ENCODE measurements at places on chromosomes 5 and 9.

- peak; percentile 66 for DNase-seq
Measured at GRCh38 chr5:1093361-1093760, 18.5 kb downstream of the SLC12A7 start.

DNA sequence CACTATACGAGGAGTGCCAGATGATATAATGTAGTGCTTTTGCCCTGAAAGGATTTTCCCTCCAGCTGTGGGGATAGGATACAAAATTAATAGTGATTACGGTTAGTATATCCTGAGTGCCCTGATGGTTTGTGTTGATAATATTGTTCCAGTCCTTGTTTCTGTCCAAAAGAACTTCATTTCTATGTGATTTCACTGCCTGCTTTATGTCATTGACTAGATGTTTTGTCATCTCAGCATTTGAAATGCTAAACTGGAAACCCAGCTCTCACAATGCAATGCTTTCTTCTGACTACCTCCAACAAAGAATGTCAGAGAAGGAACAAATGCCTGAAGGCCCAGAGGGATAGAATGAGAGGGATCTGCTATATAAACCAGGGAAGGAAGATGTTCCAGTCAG is 177.8 kb downstream of the NIPBL start:
- no peak for DNase-seq

DNA sequence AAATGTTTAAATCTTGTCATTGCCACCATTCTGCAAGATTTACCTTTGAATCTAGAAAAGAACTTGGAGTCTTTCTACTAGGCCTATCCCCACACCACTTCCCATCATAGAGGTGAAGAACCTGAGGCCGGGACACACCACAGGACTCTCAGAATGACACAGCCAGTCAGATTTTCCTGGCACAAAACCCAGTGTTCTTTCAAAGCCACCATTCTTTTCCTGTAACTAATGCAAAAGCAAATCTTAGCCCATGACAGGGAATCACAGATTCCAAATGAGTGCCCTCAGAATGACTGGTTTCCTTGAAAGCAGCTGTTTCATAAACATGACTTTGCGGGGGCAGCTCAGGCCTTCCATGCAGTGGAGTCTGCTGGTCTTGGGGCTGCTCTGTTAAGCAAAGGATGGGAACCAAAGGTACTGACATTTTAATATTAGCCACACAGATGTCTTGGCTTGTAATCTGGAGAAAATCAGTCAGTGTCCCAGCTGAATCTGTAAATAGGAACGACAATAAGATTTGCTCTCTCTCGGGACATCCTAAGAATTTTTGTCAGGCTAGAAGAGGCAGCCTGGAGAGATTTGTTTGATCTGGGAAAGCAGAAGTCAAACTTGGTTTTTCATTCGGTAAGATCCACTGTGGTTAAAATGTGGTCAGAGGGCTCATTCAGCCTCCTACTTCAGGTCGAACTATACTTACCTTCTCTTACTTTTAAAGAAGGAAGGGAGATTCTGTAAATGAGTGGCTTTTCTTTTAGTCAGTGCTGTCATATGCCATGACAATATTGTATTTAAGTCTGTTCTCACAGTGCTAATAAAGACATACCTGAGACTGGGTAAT is 115.1 kb downstream of the PALM2AKAP2 start:
- DNase-seq: no peak

- no peak for DNase-seq
Measured at GRCh38 chr9:124041817-124042116, 30.2 kb downstream of the LHX2 start.

DNA sequence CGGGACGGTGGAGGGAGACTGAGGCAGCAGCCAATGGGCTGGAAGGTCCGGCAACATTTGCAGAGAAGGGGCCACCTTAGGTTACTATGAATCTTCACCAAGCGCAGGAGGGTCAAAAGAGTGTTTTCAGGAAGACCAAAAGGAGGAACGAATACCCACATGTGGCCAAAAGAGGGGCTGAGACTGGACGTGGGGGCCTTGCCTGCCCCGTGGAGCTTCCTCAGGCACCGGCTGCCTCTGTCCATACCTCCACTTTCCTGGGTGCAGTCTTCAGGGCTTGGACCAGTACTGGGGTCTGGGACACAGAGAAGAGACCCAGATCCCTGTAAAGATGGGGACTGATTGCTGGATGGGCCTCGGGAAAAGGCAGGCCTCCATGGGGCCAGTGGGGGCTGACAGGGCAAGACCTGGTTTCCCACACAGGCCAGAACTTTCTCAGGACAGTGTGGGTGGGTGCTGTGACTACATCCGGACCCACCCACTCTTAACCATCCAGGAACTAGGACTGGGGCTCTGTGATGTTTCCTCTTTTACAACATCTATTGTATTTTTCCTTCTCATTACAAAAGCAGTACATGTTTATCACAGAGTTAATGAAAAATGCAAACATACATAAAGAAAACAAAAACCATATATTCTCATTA is 294.7 kb downstream of the ZSWIM6 start:
- no peak for DNase-seq

GRCh38 chr5:1419476-1420210 is 25.6 kb downstream of the SLC6A3 start:
- no peak for DNase-seq

GRCh38 chr5:149712439-149713147 is 17.5 kb upstream of the PPARGC1B start:
- DNase-seq: no peak

DNA sequence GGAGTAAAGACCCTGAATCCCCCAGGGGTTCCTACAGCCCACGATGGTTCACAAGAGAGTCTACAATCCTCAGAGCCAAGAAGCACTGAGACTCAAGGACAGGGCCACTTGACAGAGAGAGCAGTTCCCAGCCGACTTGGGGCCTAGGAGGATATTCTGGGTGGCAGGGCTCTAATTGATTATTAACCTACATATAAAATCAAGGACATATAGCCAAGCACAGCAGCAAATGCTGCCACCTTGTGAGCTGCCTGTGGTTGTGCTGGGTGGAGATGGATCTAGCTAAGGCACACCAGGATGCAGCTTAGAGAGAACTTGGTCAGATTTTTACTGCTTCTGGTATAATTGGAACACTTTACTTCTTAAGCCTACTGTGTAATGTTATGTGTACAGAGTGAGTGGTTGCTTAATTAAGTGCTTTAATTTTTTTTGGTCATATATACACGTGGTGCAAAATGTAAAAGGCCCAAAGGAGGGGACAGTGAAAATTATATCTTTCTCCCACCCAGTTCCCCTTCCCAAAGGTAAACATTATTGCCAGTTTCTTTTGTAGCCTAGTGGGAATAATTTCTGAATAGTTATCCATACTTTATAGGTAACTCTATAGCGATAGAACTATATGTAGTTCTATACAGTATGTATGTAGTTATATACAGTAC is 78.8 kb downstream of the F2RL2 start:
- DNase-seq: peak; percentile 46

DNA sequence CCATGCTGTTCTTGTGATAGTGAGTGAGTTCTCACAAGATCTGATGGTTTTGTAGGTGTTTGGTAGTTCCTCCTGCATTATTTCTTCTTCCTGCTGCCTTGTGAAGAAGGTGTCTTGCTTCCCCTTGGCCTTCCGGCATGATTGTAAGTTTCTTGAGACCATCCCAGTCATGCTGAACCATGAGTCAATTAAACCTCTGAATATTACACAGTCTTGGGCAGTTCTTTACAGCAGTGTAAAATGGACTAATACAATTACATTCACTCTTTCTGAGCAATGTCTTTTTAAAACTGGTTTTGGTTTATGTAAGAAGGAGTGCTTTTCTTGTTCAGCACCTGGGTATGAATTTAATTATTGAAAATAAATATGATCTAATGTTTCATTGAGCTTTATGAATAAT is 50.7 kb upstream of the ARRDC3 start:
- no peak for DNase-seq

DNA sequence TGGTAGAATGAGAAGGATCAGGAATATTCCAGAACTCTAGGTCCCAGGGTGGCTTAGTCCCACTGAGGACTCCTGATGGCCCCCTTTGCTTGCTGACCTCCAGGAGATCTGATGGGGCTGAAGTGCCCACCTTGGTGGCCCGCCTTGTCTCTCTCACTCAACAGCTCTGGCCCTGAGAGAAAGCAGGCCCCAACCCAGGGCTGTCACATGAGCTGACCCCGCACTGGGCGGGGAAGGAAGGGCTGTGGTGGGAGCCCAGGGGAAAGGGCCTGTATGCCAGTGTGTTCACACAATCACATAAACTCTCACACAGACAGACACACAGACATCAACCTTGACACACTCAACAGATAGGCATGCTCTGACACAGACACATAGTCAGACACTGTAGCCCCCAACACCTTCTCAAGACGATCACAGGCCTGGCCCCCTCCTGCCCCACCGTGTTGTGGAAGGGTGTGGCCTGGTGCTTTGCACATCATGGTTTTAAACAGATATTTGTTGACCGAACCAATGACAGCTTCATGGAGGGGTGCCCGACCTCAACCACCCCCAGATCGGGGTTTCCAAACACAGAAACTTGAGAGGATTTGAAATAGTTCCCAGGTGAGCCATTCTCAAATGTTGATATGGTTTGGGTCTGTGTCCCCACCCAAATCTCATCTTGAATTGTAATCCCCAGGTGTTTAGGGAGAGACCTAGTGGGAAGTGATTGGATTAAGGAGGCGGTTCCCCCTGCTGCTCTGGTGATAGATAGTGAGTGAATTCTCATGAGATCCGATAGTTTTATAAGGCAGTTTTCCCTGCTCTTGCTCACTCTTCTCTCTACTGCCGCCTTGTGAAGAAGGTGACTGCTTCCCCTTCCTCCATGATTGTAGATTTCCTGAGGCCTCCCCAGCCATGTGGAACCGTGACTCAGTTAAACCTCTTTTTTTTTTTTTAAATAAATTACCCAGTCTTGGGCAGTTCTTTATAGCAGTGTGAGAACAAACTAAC is 48.5 kb upstream of the HAND1 start:
- no peak for DNase-seq

GRCh38 chr9:122383992-122384461 is 13.2 kb downstream of the PTGS1 start:
- DNase-seq: no peak

DNA sequence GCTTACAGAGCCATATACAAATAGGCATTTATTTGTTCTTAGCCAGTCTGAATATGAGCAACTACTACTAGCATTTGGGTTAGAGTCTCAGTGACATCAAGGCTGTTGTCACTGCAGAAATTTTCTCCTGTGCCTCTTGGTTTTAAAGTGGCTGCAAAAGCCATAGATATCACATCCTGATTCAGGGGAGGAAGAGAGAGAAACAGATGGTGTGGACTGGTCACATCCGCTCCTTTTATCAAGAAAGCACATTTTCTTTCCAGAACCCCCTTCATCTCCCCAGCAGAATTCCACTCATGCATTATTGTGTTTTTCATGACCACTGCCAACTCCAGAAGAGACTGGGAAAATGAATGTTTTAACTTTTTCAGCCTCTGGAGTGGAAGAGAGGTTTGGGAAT is 69.8 kb downstream of the PTTG1 start:
- no peak for DNase-seq

GRCh38 chr5:17233488-17233887 is 16.1 kb downstream of the BASP1 start:
- no peak for DNase-seq

DNA sequence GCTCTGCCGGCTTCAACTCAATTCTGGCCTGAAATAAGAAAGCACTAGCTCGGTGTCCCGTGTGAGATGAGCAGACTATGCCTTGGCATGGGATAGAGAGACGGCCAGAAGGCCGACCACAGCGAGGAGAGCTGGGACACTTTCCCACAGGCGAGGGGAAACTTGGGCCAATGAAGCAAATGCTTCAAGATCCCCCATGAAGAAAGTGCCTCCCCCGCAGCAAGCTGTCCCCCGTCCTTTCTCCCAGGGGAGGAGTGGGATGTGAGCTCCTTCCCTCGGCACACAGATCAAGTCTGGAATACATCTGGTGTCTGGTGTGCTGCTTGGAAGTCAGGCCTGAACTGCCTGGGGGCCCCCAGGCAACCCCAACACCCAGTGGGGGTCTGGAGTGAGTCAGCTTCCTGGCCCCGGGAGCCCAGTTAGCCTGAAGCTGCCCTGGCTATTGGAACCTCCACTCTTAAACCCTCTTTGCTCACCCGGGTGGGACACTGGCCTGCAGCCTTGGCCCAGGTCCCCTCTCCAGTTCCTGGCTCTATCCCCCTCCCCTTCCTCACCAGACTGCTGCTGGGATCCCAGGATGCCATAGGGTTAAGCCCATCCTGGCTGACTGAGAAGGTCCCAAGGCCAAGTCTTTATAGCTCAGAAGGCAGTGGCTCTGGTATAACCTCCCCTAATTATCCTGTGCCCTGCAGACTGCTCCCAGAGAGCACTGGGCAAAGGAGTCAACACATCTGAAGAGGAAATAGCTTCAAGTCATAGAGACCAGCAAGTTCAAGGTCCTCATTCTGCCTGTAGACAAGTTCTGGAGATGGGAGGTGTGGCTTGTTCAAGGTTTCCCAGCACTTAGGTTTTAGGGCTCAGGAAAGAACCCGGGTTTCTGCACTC is 205.3 kb downstream of the TTLL11 start:
- no peak for DNase-seq

DNA sequence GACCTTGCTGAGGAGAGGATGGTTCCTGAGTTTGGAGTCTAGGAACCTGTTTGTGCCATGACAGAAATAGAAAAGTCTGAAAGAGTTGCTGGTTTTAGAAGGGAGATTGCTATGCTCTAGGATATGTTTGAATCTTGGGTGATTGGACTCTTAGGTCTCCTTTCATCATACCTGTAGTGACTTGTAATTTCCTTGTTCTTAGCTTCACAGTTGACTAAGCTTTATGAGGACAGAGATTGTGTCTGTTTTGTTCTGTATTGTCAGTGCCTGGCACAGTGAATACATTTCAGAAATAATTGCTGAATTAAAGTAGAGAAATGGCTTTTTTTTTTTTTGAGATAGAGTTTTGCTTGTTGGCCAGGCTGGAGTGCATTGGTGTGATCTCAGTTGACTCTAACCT is 31.5 kb downstream of the GAPVD1 start:
- DNase-seq: no peak

- DNase-seq: no peak
Measured at GRCh38 chr9:113619491-113620376, 156.2 kb downstream of the RGS3 start.

DNA sequence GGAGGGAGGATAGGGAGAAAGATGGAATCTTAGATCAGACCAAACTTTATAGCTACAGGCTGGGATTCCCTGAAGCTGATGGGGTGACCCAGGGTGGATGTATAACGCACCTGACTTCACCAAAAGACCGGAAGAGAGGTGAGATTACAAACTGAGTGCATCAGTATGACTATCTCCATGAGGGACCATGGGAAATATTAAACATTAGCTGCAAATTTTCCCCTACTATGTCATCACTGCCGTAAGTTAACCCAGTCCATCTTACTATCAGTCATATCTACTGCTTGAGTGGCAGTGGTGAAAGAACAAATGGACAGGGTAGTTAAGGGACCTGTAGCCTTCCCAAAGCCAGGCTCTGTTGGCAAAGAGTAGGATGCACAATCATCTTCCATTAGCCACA is 368.3 kb downstream of the EFNA5 start:
- no peak for DNase-seq

- no peak for DNase-seq
Measured at GRCh38 chr5:102910240-102911226, 155.4 kb downstream of the PAM start.

DNA sequence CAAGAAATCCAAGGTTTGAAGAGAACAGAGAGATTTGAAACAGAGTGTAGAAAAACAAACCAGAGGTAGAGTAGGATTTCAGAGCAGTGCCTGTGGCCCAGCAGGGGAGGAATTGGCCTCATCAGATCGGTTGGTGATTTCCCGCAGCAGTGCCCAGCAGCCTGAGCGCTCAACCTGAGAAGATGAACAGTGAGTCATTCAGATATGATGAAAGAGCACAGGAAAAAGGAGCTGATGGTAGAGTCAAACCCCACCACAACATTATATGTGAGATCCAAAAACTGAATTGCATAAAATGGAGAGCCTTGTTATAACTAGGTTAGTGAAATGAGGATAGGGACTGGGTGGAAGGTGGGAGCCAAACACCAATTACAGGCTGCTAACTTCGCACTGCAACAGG is 248.9 kb downstream of the PIK3R1 start:
- DNase-seq: no peak

Data from hematopoietic multipotent progenitor cell treated with erythropoietin and hydrocortisone succinate and interleukin-3 and kit ligand, for 17 days (in vitro differentiated cells).